Stimulated activated CD8-positive, alpha-beta memory T cell treated with anti-CD3 and anti-CD28 coated beads, Interleukin-4, amount 100 ng/mL, for 1 hour (primary cell): ENCODE measurements at places on chromosomes 16 and 17.

DNA sequence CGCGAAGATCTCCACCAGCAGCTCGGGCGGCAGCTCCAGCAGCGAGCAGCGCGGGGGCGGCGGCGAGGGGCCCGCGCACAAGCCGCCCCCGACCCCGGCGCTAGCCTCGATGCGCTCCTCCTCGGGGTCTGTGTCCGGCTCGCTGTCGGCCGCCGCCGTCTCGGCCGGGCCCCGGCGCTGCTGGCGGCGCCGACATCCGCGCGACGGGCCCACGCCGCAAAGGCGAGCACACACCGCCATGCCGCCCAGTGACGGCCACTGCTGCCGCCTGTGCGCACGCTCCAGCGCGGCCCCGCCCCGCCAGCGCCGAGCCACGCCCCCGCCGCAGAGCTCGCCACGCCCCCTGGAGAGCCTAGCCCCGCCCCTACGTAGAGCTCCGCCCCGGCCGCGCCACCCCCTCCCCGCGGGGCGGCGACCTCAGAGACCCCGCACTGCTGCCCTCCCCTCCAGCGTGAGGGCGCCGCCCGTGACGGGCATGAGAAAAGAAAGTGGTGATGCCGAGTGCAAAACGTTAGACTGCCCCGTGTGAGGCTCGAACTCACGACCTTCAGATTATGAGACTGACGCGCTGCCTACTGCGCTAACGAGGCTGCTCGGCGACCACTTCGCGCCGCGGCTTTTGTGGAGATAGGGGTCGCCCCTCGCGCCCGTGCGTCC lies at the start of gene FBXO31:
Gene FBXO31 (minus strand): TSS at position 272 of the 657 bp plus-strand sequence. CDS start 32 bp downstream, at position 240.
- DNase-seq, result peak; percentile 76

DNA sequence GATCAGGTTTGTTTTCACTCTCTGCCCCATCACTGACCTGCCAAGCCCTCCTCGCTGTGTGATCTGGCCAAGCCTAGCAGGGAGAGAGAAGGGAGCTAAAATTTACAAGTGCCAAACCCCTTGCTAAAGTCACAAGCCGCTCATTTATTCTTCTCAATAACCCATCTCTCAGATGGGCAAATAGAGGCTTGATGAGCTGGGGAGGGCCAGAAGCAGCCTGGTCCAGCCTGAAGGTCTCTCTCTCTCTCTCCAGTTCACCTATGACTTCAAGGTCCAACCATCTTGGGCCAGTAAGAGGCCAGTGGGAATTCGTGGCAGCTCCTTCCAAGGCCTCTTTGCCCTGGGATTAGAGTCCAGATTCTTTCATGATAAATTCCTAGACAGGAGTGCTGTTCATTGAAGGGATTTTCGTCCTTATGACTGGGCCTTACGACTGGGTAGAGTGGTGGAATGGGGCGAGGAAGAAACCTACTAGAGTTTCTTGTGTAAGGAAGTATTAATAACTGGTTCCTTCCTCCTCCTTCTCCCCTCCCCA lies 3.4 kb downstream of the CA7 start:
- no peak for DNase-seq

- DNase-seq, result no peak
These were observed 19.3 kb downstream of the ACE start for GRCh38 chr17:63496177-63496576.

DNA sequence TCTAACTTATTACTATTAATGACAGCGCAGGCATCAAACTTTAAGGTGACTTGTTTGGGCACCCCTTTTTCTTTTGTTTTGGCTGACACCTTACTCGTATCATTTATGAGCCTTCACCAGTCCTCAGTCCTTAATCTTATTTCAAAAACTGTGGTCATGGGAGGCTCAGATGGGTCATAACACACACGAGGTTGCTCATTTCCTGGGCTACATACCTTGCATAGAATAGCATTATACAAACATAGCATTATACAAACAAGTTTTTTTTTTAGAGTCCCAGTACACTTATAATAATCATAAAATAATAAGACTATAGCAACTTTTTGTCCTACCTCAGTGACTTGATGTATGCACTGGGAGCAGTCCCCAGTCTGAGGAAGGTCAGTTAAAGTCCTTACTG lies 11.2 kb upstream of the ACSF2 start:
- no peak for DNase-seq
